ENCODE measurements at places on chromosomes 1 and 21.
A peak's percentile ranks its signal among the peaks of the same experiment; 100 is the strongest.

GRCh38 chr1:64923294-64923718 lies 43.0 kb downstream of the JAK1 start:
- H3K4me1 ChIP-seq: peaks cover 32% of the 10 kb centered on the region
- peak; percentile 58 for DNase-seq
- H3K27ac ChIP-seq: no peak overlapping the region
- H3K4me3 ChIP-seq: no peak overlapping the region

- no peak overlapping the region for H3K27ac ChIP-seq
- no peak overlapping the region for H3K4me3 ChIP-seq
- H3K27me3 ChIP-seq: peaks cover 4% of the 10 kb centered on the region
- H3K4me1 ChIP-seq: no peaks in the 10 kb centered on the region
Measured at GRCh38 chr1:159942632-159943277, 2.7 kb downstream of the IGSF9 start.

DNA sequence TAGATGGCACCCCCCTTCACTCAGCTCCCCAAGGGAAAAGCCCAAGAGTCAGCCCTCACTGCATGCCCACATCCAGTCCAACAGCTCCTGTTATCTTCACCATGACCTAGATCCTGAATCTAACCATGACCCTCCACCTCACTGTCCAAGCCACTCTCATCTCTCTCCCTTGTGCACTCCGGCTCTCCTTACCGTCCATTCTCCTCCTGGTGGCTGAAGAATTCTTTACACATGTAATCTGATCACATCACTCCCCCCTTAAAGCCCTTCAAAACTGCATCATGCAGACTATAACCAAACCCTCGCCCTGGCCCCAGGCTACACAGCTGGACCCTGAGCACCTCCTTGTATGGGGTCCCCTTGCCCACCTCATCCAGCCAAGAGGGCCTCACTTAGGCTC lies 14.0 kb upstream of the PAQR7 start:
- H3K4me3 ChIP-seq: no peak overlapping the region
- no peak for DNase-seq
- H3K27me3 ChIP-seq: no peaks in the 10 kb centered on the region
- no peak overlapping the region for H3K27ac ChIP-seq
- peaks cover 31% of the 10 kb centered on the region for H3K4me1 ChIP-seq
- H3K36me3 ChIP-seq: no peaks in the 10 kb centered on the region

DNA sequence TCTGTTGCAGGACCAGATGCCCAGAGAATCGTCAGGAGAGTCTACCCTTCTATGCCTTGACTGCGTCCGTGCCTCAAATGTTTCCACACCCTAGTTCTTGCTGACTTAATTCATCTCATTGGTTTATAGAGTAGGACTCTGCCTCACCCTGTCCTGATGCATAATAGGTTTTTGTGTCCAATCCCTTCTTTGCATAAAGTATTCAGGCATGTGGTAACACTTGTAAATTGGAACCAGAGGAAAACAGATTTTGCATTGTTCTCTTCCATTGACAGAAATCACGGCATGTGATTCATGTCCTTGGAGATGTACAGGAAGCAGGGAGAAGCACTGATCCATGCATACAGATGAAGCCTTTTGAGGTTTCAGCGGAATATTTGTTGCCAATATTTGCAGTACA lies 29.5 kb downstream of the PLPPR5 start:
- no peak overlapping the region for H3K4me3 ChIP-seq
- H3K27ac ChIP-seq: no peak overlapping the region
- H3K36me3 ChIP-seq: no peaks in the 10 kb centered on the region
- H3K4me1 ChIP-seq: no peaks in the 10 kb centered on the region
- no peaks in the 10 kb centered on the region for H3K27me3 ChIP-seq
